ENCODE measurements at places on chromosomes 2 and 18.

DNA sequence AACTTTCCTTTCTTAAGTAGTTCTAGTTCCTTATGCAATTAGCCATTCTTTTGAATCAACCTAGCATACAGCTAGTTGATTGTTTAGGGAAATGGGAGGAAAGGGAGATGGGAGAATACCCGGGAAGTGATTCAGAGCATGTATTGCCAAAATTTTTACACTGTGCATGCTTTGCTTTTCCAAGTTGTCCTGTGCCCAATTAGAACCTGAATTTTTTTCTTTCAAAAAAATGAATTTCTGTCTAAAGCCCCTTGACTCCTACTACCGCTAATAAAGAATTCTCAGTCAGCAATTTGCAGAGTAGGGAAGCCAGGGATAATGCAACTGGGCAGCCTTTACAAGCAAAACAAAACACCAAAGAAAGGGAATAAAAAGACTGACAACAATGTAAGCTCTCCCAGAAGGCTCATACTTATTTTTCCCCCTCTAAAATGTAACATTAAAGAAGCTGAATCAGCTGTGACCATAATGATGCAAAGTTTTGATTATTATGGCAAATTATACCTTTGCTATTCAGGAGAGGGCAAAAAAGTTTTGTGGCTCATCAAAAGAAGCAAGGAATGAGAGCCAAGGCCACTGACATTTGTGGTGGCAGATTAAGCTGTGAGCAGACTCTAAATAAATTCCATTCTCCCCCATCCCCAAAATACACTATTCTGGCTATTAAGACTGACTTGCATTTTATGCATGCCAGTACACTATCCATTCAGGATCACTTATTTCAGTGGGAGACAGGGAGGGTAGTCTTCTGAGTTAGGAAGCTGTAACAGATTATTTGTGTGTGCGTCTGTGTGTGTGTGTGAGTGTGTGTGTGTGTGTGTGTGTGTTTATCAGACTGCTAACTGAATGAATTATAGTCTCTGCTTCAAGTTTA lies 174.3 kb downstream of the ERBB4 start:
- no peak for DNase-seq

GRCh38 chr18:57154191-57154830 lies 7.4 kb downstream of the BOD1L2 start:
- no peak for DNase-seq

DNA sequence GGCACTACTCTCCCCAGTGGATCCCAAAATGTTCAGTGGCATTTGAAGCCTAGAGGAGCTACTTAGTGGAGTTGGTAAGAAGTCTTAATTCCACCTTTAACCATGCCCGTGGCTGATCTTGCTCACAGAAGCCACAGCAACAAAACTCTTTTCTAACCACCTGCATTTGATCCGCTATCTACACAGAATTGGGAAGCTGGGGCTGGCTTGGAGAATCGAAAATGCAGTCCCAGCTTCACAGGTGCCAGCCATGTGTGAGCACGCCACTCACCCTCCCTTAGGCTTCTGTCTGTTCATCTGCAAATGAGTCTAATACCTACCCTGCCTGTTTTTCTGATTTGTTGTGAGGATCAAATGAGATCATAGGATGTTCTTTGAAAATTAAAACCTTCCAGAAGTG lies 182.6 kb downstream of the BCL11A start:
- DNase-seq: no peak

GRCh38 chr2:118812552-118812951 lies 34.9 kb downstream of the EN1 start:
- DNase-seq: no peak

- no peak for DNase-seq
These were observed at the start of gene CROCC2 for GRCh38 chr2:240906141-240906910. CROCC2 (plus strand) TSS chr2:240906336; CDS start chr2:240906514, 178 bp downstream.

GRCh38 chr2:231696004-231696367 lies 12.3 kb upstream of the PTMA start:
- no peak for DNase-seq

GRCh38 chr2:172834881-172835280 lies 99.2 kb downstream of the RAPGEF4 start:
- no peak for DNase-seq

DNA sequence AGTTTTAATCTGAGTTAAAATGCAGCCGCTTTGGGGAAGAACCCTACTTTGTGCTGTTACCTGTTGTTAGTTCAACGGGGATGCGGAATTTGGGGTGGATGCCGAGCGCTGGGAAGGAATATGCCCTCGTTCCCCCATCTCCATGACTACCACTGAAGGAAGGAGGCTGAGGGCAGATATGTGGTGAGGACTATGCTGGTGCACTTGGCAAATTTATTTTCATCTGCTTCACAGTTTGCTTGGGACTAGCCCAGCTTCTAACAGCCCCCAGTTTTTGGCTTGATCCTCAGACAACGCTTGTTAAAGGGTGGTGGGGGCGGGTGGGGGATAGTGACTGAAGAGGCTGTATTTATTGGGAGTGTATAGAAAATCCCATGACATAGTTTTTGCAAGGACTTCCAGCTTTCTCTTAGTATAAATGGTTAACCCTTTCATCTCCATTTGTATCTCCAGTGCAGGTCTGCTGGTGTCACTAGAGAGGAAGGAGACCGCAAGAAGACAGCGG lies 100.8 kb downstream of the COLEC12 start:
- no peak for DNase-seq

GRCh38 chr2:174663550-174663949 lies 65.9 kb upstream of the WIPF1 start:
- no peak for DNase-seq

DNA sequence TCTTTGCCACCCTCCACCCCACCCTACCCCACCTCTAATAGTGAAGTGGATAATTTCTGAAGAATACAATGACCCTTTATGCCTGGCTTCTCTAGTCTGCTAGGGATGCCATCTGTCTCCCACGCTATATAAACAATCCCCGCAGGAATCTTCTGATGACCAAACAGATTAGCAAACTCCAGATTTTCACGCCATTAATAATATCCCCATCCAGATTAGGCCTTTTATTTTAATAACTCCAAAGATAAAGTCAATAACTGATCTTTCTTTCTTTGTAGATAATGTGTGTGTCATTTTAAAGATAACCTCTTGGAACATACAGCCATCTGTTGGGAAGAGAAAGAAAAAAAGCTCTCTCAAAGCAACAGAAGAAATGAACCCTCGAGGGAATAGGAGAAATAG lies 47.9 kb upstream of the CCDC150 start:
- no peak for DNase-seq

- DNase-seq: no peak
These were observed 43.0 kb upstream of the HNMT start for GRCh38 chr2:137921105-137921880.
